ENCODE measurements at places on chromosomes 6 and 20. TPM values are rescaled to one million over a fixed set of nuclear protein-coding genes. Genes with fewer than 3 reads are reported as not detected.

Gene LSM14B
- 45.3 TPM for total RNA-seq

Gene DTNBP1
- 6.0 TPM for total RNA-seq

Gene TREML4
- total RNA-seq = not detected

Gene CCNC
- total RNA-seq = 104 TPM

Gene SSTR4
- total RNA-seq = not detected

Gene ADGRF1
- total RNA-seq = not detected

Gene DUSP15
- total RNA-seq = not detected

Gene HUS1B
- not detected for total RNA-seq

Gene OR12D3
- not detected for total RNA-seq

Gene ULBP1
- not detected for total RNA-seq

Gene SAPCD1
- total RNA-seq = not detected

Gene COQ3
- not detected for total RNA-seq

Gene DAAM2
- 20.8 TPM for total RNA-seq

Gene PRSS35
- total RNA-seq = not detected

Gene ASIP
- total RNA-seq = not detected

Gene PCK1
- total RNA-seq = 733 TPM

Gene LRRC1
- total RNA-seq = 71.0 TPM

Gene C6orf58
- total RNA-seq = not detected

Gene ZNF165
- total RNA-seq = 3.4 TPM

Gene SMPDL3A
- total RNA-seq = 10.1 TPM

Gene CD24
- total RNA-seq = 466 TPM

Gene HSPA1L
- 0.64 TPM for total RNA-seq

Gene OR2B6
- total RNA-seq = not detected

Gene OR2H2
- total RNA-seq = not detected

Gene OLIG3
- total RNA-seq = not detected

Gene MUC21
- total RNA-seq = not detected

Gene RAB44
- total RNA-seq = 1.1 TPM

Gene LY6G5C
- 2.2 TPM for total RNA-seq

Gene C6orf52
- not detected for total RNA-seq

Data from transverse colon (tissue), 4 donors.